Osteocyte (in vitro differentiated cells): ENCODE measurements at places on chromosomes 4 and X. TPM values are rescaled to one million over a fixed set of nuclear protein-coding genes. Genes with fewer than 3 reads are reported as not detected.

- no peak overlapping the region for H3K27ac ChIP-seq
- H3K36me3 ChIP-seq: no peaks in the 10 kb centered on the region
- H3K4me3 ChIP-seq: no peak overlapping the region
- no peak for DNase-seq
These were observed 54.4 kb upstream of the BMP2K start for GRCh38 chr4:78721747-78722146.

GRCh38 chr4:165190591-165191347 is 16.6 kb upstream of the KLHL2 start:
- H3K36me3 ChIP-seq: no peaks in the 10 kb centered on the region
- no peak for DNase-seq
- H3K27me3 ChIP-seq: no peaks in the 10 kb centered on the region
- H3K4me3 ChIP-seq: no peak overlapping the region

ODAPH gene
- not detected in 2 replicates for total RNA-seq

DNA sequence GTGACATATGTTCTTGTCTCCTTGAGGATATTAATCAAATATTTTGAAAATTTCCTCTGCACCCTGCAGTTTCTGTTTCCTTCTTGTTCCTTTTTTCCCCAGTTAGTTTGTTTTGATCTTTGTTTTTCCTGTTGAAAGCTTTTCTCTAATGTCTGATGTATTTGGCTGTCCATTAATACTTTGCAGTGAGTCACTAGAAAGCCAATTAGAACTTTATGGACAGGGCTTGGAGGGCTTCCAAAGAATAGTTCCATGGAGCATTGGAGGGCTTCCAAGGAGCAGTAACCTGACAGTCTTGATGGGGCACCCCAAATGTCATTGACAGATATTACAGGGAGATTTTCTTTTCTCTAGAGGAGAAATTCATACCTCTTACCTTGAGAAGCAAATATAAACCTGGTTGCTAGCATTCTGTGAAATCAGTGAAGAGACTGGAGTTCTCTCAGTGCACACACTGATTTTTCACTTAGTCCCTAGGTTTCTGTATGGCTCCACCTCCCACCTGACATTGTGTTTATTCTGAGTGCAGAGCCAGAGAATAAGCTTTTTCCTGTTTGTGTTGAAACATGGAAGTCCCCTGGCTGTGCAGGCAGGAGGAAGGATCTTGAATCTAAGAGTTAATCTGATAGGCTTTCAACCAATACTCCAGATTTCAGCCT is 26.5 kb downstream of the SPARCL1 start:
- peaks cover 12% of the 10 kb centered on the region for H3K4me1 ChIP-seq
- no peak for DNase-seq
- H3K27ac ChIP-seq: no peak overlapping the region
- no peak overlapping the region for H3K4me3 ChIP-seq
- H3K36me3 ChIP-seq: no peaks in the 10 kb centered on the region

GRCh38 chr4:156676116-156676851 is 295.3 kb downstream of the PDGFC start:
- no peaks in the 10 kb centered on the region for H3K36me3 ChIP-seq
- H3K4me1 ChIP-seq: no peaks in the 10 kb centered on the region
- no peak overlapping the region for H3K27ac ChIP-seq
- DNase-seq: no peak
- H3K27me3 ChIP-seq: no peaks in the 10 kb centered on the region

GRCh38 chr4:64156253-64156652 is 253.0 kb downstream of the TECRL start:
- no peaks in the 10 kb centered on the region for H3K27me3 ChIP-seq
- no peak overlapping the region for H3K4me3 ChIP-seq
- DNase-seq: no peak
- no peak overlapping the region for H3K27ac ChIP-seq
- peaks cover 1% of the 10 kb centered on the region for H3K4me1 ChIP-seq
- H3K36me3 ChIP-seq: no peaks in the 10 kb centered on the region

GPR34 gene
- not detected in 2 replicates for total RNA-seq

- H3K27me3 ChIP-seq: peaks cover 3% of the 10 kb centered on the region
- no peaks in the 10 kb centered on the region for H3K4me1 ChIP-seq
- H3K27ac ChIP-seq: no peak overlapping the region
- DNase-seq: no peak
- no peaks in the 10 kb centered on the region for H3K36me3 ChIP-seq
These were observed 536.9 kb downstream of the RAPGEF2 start for GRCh38 chr4:159639671-159640323.
